Left lung (tissue), 14 donors: ENCODE measurements at places on chromosomes 16 and 17.

- no peak for DNase-seq
These were observed 536.9 kb downstream of the XYLT1 start for GRCh38 chr16:16933861-16934260.

GRCh38 chr17:47287639-47288038 lies 34.0 kb downstream of the ITGB3 start:
- no peak for DNase-seq

DNA sequence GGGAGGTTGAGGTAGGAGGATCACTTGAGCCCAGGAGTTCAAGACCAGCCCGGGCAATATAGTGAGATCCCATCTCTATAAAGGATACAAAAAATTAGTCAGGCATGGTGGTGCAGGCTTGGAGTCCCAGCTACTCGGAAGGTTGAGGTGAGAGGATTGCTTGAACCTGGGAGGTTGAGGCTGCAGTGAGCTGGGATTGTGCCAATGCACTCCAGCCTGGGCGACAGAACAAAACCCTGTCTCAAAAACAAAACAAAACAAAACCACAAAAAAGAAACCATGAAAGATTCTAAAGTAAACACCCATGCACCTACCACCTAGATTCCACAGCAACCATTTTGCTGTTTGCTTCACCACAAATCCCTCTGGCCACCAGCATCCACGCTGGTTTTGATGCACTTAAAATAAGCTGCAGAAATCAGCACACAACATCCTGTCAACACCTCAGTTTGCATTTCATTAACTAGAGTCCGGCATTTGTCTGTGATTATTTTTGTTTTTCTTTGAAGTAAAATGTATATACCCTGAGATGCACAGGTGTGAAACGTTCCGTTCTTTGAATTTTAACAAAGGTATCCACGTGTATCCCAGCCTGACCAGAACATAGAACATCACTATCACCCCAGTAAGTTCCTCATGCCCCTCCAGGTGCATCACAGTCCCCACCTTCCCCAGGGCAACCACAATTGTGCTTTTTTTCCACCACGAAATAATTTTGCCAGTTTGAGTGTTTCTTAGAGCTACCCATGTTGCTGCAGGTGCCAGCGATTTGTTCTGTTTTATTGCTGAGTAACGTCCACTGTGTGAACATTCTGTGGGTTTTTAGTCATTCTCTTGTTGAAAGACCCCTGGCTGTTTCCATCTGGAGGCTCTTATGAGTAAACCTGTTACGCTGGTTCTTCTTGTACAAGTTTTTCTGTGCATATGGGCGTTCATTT lies 191.5 kb downstream of the SEC14L1 start:
- no peak for DNase-seq

- no peak for DNase-seq
These were observed 80.2 kb upstream of the SMURF2 start for GRCh38 chr17:64742326-64742725.

DNA sequence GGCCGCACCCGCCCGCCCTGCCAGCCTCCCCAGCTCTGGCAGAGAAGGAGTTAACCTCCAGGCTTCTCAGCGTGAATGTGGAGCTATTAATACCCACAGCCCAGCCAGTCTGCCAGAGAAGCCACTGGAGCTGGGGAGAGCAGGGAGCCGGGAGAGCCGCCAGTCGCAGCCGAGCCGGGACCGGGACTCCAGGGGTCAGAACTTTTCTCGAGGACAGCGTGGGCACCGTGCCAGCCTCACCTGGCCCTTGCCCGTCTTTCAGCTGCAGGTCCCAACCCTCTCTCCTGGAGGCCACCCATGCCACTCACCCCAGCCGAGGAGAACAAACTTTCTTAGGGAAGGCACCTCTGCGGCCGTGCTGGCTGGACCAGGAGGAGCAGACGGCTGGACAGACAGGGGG lies 33.8 kb upstream of the SBK1 start:
- no peak for DNase-seq

DNA sequence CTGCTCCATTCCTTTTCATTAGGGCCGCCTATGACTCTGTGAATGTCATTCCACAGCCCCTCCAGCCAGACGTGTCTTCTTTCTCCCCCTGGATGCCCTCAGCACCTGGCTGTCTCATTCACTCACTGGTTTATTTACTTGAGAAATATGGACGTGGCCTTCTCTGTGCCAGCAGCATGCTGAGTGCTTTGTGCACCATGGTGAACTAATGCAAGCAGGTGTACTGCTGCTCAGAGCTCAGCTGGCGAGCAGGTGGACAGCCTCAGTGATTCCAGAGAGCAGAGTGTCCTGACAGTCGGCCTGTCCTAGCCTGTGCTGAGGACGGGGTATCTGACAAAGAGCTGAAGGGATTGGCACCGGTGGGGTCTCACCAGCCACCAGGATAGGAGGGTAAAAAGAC lies 96.7 kb downstream of the GNAO1 start:
- DNase-seq, result no peak

- no peak for DNase-seq
These were observed 94.9 kb downstream of the ANKRD11 start for GRCh38 chr16:89395150-89396142.

GRCh38 chr16:49503256-49504022 lies 129.8 kb downstream of the C16orf78 start:
- DNase-seq, result no peak

- peak; percentile 24 for DNase-seq
These were observed 8.9 kb upstream of the KRT19 start for GRCh38 chr17:41536741-41537613.

DNA sequence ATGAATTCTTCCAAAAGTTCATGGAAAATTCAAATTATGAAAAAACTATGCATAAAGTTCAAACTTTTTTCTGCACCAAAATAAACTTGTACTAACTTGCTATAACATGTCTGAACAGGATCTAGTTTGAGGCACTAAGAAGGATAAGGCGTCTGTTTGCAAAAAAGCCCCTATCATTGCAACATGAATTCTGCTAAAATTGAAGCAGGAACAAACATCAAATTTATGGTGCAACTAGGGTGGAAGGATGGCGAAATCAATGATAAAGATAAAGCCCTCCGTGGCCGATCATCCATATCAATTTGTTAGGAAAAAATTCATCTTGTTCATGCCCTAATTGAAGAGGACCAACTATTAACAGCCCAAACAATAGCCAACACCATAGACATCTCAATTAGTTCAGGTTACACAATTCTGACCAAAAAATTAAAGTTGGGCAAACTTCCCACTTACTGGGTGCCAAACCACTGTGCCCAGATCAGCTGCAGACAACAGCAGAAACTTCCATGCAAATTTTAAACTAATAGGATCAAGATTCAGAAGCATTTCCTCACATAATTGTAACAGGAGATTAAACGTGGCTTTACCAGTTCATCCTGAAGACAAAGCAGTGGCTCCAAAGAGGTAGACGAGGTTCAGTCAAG lies 12.9 kb downstream of the IL21R start:
- DNase-seq, result no peak

DNA sequence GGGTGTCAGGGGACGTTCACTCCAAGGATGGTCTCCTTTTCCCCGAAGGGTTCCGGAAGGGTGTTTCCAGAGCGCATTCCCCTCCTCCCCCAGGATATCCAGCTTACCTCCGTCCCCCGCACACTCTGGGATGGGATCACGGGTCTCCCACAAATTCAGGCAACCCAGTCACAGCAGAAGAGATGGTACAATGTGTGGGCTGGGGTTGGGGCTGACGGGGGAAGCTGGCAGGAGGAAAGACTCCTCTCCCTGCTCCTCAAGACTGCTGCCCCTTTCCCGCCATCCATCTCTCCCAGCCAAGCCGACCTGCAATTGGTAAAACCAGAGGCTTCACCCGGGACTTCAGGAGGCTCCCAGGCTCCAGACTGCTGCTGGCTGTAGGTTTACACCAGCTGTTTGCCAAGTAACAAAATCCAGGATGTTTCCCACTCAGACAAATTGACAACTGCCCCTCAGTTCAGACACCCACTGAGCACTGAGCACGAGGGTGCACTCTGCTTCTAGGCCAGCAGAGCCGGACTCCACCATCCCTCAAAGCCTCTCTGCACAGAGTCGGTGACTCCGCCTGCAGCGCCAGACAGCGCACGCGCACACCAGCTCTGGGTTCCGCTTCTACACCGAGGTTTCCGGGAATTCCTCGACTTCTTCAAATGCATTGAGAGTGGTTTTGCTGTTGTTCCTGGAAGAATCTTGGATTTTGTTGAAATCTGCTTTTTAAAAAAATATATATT lies 37.7 kb downstream of the ASPA start:
- DNase-seq, result no peak
